ENCODE measurements at places on chromosomes 13 and 19. TPM values are rescaled to one million over a fixed set of nuclear protein-coding genes. Genes with fewer than 3 reads are reported as not detected.

The RNF225 gene
- not detected for total RNA-seq

The TEX26 gene
- total RNA-seq, result not detected

The VWA8 gene
- 26.9 TPM for total RNA-seq

The ZNF317 gene
- 46.8 TPM for total RNA-seq

The ZNF829 gene
- 4.8 TPM for total RNA-seq

The KIR3DL2 gene
- not detected for total RNA-seq

The DDX39A gene
- total RNA-seq, result 74.2 TPM

The LIM2 gene
- total RNA-seq, result not detected

All from progenitor cell of endocrine pancreas (in vitro differentiated cells).